Smooth muscle cell of the brain vasculature (primary cell): ENCODE measurements at places on chromosomes 6 and 20.

GRCh38 chr6:85677234-85677956 lies 34.7 kb upstream of the SYNCRIP start:
- DNase-seq = no peak

DNA sequence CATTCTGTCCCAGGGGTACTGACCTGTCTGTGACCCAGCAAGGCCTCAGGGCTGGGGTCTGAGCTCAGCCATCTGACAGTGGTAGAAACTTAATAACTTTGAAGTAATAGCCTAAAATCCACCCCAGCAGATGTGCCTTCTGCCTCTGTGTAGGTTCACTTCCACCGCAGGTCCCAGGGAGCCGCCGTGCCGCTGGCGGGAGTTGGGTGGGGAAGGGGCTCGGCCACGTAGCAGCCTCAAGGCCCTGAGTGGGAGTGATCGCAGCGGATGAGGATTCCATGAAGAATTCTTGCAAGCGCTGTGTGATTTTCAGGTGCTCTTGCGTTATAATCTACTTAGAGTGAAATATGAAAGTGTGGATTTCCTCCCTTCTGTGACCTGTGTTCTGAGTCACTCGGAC lies 163.7 kb downstream of the DTNBP1 start:
- no peak for DNase-seq

- no peak for DNase-seq
Observed at GRCh38 chr6:52087498-52087999, at the start of gene PKHD1. TSS of gene PKHD1 (minus strand) at chr6:52087613. CDS start at chr6:52084933, 2,680 bp downstream.

DNA sequence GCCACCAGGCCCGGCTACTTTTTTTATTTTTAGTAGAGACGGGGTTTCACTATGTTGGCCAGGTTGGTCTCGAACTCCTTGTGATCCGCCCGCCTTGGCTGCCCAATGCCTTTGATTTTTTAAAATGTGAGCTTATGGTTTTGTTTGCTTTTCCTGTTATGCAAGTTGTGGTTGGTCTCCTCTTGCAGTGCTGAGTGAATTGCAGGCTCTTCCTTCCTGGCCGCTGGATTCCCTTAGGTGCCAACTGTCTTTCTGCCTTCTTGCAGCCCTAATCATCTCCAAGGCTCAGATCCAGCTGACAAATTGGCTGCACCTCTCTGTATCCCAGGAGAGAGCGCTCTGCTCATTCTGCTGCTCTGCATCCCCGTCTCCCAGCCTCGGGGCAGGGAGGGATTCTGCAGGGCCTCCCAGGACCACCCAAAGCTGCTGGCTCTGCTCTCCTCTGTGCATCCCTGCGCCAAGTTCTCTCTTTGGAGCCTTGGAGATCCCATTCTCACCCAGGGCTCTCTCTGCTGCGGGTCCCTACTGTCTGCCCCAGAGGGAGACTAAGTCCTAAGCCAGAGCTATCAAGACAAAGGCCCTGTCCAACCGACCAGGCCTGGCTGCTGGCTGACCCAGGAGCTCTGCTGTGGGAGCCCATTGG lies 14.1 kb upstream of the EMILIN3 start:
- no peak for DNase-seq

- no peak for DNase-seq
Observed at GRCh38 chr6:158413814-158414565, 101.7 kb downstream of the TULP4 start.

DNA sequence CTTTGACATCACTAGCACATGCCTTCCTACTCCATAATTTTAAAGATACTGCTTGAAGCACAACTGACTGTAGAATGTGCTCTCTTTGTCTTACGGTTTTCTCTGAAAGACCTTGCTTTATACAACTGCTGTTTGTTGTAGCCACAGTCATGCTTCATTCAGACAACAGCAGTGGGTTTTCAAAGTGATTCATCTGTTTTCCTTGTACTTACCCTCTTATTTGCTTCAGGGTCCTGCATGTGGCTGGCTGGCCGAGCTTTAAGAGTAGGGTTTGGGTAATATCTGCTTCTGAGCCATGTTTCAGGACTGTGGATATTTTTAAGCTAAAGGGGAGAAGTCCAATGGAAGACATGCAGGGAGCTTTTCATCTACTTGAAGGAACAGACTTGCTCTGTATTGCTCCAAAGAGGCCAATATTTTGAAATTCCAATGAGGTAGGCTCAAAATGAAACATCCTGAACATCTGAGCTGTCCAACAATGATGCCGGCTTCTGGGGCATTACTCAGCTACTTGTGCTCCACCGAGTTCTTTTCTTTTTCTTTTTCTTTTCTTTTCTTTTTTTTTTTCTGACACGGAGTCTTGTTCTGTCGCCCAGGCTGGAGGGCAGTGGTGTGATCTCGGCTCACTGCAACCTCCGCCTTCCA lies 160.2 kb upstream of the SGK1 start:
- DNase-seq = no peak

DNA sequence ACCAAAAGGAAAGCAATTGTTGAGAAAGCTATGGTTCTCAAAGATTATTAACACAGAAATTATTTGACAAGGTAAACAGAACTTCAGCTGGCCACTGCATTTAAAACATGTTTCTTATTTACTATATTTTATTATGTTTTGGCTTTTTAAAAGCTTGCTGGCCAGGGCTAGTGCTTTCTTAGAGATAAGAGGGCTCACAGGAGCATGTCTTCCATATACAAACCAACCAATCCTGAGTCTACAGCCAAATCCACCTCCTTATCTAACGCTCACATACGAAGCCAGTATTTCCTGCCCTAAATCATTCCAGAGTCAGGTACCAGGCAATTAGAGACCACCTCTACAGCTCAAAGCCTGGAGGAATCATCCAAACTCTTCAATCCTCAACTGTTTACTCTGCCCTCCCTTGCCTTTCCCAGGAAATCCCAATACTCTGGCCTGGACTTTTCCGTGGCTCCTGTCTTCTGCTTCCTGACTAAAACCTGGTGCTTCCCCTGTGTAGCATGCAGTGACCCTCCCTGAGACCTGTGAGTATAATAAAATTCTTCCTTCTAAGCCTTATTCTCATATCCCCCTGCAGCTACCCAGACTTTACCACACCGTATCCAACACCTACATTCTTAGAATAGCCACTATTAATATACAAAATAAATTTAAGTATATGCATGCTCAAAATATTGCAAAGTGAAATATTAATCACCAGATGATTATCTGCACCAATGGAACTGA lies 33.2 kb downstream of the RANBP9 start:
- no peak for DNase-seq
